ENCODE measurements at places on chromosomes 5 and 9.

DNA sequence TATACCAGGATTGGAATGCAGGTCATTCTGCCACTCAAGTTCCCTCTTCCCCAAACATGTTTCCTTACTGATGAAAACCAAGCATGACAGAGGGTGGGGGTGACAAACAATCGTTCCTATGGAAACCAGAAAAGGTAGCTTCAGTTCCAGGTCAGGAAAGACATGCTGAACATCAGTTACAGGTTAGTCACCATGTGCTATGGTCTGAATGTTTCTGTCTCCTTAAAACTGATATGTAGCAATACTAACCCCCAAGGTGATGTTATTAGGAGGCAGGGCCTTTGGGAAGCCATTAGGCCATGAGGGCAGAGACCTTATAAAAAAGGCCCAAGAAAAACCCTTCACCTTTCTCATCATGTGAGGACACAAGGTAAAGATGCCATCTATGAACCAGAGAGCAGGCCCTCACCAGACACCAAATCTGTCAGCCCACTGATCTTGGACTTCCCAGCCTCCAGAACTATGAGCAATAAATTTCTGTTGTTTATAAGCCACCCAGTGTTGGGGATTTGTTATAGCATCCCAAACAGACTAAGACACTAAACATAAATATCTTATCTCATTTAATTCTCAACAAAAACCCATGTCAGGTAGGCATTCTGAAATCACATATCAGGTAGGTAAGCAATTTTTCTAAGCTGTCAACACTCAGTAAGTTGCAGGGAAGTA, 15.7 kb upstream of the SH3RF2 start:
- DNase-seq, result no peak

- DNase-seq, result no peak
These were observed 62.6 kb downstream of the PSMB7 start for GRCh38 chr9:124352616-124353015.

- peak; percentile 73 for DNase-seq
These were observed 3.9 kb upstream of the NKD2 start for GRCh38 chr5:1004461-1005248.

DNA sequence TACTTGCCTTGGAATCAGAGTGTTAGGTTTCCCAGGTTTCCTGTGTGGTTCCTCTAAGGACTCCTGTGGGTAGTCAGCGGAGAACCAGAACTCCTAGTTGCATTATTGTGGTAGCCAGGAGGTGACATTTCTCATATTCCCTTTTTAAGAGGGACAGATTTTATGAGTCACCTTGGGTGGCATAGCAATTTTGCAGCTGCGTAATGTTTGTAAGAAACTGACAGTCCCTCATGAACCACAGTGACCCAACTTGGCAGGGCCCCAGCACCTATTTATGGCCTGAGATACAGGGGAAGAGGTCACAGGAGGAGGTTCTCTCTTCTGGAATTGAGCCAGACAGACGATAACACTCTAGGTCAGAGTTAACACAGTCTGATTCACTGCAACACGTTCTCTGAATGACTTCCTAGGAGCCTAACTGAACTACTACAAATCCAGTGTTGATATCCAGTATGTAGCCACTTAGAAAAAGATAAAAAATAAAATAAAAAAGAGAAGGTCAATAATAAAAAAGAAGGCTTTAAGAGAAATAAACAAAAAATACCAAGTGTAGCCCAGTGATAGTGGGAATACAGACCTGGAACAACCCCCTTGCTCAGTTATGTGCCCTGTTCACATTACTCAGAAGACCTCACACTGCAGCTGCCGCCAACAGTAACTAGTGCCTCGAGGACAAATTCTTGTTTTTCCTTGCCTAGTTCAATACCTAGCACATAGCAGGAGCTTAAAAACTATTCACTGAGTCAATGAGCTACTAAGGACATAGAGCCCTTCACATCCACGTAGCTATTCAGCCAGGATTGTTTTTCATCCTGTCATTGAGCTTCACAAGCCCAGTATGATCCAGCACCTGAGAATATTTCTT, 50.7 kb upstream of the VLDLR start:
- peak; percentile 93 for DNase-seq

GRCh38 chr5:57695179-57695578, 212.6 kb upstream of the ACTBL2 start:
- DNase-seq, result no peak

- peak; percentile 7 for DNase-seq
These were observed 89.4 kb downstream of the RGS7BP start for GRCh38 chr5:64595031-64595855.

GRCh38 chr5:77935506-77936364, 159.6 kb upstream of the TBCA start:
- DNase-seq, result peak; percentile 50

- DNase-seq, result no peak
These were observed 24.7 kb downstream of the ZDHHC11B start for GRCh38 chr5:759781-760362.

DNA sequence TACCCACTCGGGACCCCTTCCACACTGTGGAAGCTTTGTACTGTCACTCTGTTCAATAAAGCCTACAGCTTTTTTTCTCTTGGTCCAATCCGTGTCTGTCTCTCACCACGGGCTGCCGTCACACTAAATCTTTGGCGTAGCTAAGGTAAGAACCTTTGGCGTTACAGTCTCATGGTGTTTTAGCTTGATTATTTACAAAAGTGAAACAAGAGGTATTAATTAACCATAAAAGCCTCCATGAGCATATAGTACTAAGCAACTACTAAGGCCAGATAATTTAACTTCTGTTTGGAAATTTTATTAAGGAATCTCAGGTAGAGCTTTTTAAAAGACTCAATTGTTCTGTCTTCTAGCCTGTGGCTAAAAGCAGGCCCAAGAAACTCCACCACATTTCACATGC, 370.7 kb upstream of the TRPC7 start:
- no peak for DNase-seq

GRCh38 chr9:78615372-78615771, 318.4 kb downstream of the PSAT1 start:
- no peak for DNase-seq

- no peak for DNase-seq
These were observed 14.0 kb downstream of the MYORG start for GRCh38 chr9:34362614-34363214.

DNA sequence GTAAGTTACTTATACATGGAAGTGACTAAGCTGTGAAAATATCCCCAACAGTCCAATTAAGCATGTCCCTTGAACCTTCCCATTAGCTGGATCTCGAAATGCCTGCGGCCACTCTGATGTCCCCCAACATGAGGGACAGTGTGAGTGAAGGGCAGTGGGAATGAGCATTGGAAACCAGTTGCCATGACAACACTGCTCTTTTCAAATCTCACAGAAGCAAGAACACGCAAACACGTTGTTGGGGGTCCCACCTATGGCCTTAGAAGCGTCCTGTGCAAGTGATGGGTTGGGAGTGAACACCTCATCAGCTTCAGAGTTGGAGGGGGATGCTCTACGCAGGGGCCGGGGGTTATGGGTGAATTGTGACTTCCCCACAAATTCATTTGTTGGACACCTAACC, 205.9 kb downstream of the NXNL2 start:
- DNase-seq, result no peak

DNA sequence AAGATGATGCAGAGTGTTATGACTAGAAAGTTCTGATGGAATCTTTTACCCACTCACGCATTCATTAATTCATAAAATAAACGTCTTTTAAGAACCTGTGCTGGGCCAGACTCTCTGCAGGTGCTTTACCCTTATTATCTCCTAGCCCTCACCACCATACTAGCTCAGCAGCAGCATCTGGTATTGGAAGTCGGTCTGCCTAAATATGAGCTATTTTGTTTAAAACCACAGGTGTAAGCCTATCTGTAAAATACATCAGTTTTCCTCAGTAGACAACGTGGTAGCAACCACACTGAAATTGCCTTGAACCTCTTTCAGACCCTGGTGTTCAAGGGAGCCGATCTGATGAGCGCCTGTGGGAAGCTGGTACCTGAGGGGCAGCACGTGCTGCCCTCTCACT, 69.4 kb downstream of the PPIC start:
- DNase-seq, result no peak

DNA sequence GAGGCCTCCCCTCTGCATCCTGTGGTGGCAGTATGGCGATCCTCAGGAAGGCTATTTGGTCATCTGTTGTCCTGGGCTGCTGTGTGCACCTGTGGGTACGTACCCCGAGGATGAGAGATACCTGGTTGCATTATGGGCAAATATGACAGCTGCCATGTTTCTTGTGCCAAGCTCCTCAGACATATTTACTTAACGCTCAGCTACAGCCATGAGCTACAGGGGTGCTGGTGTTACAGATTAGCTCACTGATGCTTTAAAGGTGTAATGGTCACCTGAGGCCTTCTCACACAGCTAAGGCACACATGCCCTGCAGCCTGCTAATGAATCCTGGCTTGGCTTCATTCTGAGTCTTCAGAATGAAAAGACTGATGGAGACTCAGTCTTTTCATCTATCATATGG, 12.0 kb downstream of the NDST1 start:
- no peak for DNase-seq

GRCh38 chr5:21058289-21058688, 1070.3 kb upstream of the CDH18 start:
- DNase-seq, result no peak

DNA sequence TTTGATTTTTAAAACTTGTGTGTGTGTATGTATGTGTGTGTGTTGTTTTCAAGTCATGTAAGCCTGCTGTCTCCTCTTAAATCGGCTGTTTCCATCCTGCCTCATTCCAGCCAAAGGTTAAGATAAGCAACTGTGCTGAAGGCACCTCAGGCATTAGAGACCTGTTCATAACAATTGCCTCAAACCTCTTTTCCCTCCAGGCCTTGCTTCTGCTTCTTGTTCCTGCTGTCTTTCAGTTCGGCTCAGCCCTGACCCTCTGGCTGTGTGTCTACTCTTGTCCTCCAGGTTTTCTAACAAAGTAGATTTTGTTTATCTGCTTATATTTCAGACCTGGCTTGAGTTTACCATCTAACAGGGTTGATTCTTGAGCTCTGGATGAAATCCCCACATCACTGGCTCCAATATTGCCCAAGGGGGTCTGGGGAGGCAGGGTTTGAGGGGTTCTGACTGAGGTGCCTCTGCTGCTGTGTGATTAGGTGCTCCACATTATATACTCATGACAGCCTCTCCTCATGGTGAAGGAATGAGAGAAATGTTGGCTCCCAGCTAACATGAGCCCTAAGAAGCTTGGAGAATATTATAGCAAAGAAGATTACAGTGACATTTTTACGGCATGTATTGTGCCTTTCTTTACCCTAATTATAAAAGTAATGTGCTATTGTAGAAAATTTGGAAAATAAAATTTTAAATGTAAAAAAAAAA, 229.7 kb upstream of the PIK3R1 start:
- no peak for DNase-seq

- DNase-seq, result no peak
These were observed 60.1 kb downstream of the FAM174A start for GRCh38 chr5:100595152-100595811.

DNA sequence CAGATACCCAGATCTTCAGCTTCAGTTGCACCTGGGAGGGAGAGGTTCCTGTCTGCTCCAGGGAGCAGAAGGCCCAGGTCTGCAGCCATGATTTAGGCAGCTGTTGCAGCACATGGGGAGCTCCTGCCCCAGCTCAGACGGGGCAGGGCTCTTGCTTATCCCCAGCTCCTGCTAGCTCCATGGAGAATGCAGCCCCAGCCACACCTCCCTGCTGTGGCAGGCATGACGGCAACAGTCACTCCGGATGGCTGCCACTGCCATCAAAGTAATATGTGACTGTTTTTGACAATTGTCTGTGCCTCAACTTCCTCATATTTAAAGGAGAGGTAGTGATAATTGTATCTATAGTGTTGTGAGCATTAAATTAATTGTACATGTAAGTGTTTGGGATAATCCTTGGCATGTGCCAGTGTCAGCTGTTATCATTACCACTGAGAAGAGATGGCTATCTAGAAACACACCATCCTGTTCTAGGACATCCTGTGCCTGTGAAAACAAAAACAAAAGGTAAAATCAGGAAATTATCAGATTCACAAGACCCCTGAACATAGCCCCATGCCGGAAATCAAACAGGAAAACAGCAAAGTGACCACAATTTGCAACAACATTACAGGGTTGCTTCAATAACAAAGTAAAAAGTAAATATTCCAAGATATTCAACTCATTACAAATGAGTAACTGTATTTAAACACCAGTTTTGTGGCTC, 1048.8 kb upstream of the ACO1 start:
- DNase-seq, result no peak

DNA sequence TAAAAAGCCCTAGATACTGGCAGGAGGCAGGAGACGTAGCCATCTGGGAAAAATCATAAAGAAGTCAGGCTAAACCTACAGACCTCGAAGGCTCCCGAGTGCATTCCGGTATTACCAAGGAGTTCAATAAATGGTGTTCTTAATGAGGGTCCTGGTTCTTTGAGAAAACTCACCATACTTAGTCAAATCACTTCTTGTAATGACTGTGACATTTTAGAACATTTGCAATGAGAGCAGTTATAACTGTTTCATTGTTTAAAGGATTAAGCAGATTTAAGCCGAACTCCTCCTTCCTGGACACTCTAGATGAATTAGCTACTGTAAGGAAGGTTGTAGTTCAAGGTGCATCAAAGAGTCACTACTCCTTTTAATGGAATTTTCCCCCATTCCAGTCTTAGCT, 67.8 kb downstream of the EFNA5 start:
- DNase-seq, result no peak

DNA sequence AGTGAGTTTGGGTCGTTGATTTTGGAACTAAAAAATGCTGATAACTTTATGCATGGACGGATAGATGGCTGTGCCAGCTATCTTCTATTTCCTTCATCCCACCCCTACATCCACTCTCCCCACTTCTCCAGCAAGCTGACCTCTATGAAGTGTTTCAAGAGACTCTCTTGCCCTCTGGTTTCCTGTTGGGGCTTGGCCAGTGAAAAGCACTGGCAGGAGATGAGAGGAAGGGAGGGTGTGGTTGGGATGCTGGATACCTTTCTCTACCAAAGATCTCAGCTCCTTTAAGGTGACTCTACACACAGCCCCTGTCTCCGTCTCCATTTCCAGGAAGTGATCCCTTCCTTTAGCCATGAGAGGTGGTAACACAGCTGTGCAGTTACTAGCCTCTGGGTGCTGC, 30.0 kb upstream of the JMY start:
- DNase-seq, result no peak

- DNase-seq, result no peak
These were observed 110.8 kb downstream of the SMARCA2 start for GRCh38 chr9:2125906-2126305.

DNA sequence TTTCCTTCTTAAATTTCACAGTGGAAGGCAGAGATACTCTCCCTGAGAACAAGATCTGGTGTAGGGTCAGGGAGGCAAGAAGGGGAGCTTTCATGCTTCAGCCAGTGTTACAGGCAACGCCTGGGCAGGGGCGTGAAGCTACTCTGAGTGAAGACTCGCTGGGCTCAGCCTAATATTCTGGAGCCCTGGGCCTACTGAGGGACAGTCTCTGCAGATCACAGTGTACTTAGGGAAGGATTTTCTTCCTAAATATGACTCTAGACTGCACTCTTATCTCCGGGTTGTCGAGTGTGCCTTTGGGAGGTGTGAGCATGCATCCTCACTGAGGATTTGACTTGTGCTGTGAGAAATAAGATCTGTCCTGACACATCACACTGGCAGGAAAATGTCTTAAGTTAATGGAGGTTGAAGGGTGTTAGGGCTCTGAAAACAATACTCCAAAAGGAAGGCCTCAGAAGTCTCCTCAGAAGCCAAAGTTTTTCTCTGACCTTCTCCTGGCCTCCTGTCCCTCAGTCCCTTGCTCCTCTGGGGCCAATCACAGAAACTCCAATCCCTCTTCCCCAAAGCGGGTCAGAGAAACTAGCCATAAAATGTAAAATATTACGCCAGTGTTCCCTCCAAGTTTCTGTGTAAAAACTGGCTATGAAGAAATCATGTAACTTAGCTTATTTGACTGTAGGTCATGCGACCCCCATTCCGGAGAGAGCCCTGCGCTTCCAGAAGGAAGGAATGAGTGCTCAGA, 156.8 kb upstream of the TBC1D2 start:
- DNase-seq, result no peak

Measured in cardiac muscle cell (in vitro differentiated cells and primary cell).